NCI-H1092 treated with DMSO at 0.1 percent for 48 hours (cell line): ENCODE measurements at places on chromosomes 5 and 9.

DNA sequence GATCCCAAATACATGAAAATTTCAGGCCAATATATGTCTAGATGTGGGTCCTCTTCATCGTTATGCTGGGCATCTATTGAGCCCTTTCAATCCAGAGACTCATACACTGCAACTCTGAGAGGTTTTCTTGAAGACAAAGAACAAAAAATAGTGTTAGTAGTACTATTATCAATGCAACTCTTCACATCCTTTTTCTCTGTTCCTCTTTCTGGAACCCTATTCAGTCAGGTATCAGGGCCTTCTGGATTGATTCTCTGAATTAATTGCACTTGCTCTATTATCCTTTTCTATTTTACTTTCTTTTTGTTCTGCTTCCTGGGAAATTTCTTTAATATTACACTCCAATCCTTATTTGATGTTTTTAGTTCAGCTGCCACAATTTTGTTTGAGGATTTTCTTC, 18.5 kb upstream of the FAM120A start:
- no peak for DNase-seq

GRCh38 chr5:107639990-107640389, 30.7 kb downstream of the EFNA5 start:
- DNase-seq, result no peak

DNA sequence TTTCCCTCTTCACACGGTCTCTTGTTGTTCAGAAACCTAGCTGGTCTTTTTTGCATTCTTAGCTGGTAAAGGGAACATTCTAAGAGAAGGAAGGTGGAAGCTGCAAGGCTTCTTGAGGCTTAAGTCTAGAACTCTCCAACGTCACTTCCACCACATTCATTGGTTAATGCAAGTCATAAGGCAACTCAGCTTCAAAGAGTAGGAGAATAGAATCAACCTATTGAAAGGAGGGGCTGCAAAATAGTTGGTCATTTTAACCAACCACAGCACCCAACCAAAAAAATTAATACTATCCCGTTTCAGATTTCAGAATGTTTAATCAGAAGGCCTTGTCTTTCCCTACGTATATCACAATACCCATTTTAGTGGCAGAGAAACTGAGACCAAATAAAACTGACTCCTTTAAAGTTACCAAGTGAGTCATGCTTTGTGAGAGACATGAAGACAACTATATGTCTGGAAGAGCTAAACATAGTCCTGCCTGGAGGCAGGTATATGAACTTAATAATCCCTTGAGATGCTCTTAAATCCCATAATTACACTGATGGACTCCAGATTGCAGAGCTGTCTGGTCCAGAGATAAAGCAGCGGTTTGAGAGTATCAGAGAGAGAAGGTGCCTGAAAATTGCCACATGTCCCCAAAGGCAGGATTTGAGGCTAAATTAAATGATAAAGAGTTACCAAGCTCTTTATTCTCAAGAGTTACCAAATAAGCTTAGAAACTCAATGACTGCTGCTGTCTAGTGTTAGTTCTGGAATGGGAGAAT, 14.4 kb downstream of the DOCK8 start:
- DNase-seq, result no peak

- no peak for DNase-seq
These were observed 91.8 kb downstream of the RAB3C start for GRCh38 chr5:58674711-58675110.

DNA sequence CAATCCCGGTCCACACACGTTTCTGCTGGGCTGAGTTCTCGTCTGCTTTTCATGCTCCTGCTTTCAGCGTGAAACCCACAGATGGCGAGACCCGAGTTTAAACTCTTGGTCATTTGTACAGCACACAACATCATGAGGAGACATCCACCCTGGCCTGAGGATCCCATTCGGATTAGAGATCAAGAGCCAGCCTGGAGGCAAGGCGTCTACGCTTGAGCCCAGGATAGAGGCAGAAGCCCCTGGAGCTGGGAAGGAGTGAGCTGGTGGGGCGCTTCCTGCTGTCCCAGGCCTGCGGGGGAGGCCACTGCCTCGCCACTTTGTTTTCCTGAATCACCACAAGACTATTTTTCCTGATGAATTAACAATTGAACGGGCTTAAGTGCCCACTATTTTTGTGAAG, 281.9 kb upstream of the IRX4 start:
- no peak for DNase-seq

- no peak for DNase-seq
These were observed 10.3 kb upstream of the CARD19 start for GRCh38 chr9:93085676-93086075.

- DNase-seq, result no peak
These were observed 28.8 kb downstream of the ADAMTSL2 start for GRCh38 chr9:133563291-133563796.

GRCh38 chr5:168176251-168176650, 115.2 kb upstream of the WWC1 start:
- DNase-seq, result no peak

GRCh38 chr9:28234894-28235277, 661.6 kb upstream of the C9orf72 start:
- DNase-seq, result no peak

- no peak for DNase-seq
These were observed 11.4 kb downstream of the ZBTB5 start for GRCh38 chr9:37453827-37454226.

GRCh38 chr9:84655447-84655846, 14.1 kb upstream of the NTRK2 start:
- no peak for DNase-seq

GRCh38 chr5:89283728-89284493, 400.9 kb upstream of the MEF2C start:
- DNase-seq, result no peak

GRCh38 chr5:146909255-146910068, 30.9 kb upstream of the PPP2R2B start:
- DNase-seq, result no peak

DNA sequence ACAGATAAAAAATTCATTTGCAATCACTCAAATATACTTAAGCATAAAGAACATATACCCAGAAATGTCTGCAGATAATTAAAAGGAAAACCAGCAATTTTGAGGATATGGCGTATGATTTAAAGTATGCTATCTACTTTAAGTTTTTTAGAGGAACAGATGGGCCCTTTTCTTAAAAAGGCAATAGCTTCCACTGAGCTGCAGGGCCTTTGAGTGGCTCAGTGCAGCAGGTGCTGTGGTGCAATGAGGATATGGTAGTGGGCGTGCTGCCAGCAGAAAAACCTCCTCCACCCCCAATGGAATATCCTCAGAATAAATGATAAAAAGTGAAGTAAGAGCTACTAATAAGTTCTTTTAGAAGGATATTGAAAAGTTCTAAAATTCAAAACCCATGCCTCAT, 814.5 kb downstream of the MTRR start:
- peak; percentile 71 for DNase-seq

DNA sequence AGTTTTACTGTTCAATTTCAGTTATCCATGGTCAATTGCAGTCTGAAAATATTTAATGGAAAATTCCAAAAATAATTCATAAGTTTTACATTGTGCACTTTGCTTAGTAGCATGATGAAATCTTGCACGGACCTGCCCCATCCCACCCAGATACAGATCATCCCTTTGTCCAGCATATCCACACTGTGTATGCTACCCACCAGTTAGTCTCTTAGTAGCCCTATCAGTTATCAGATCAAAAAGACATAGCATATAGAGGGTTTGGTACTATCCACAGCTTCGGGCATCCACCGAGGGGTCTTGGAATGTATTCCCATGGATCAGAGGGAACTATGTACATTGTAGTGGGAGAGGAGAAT, 97.7 kb downstream of the SLC44A1 start:
- DNase-seq, result no peak

DNA sequence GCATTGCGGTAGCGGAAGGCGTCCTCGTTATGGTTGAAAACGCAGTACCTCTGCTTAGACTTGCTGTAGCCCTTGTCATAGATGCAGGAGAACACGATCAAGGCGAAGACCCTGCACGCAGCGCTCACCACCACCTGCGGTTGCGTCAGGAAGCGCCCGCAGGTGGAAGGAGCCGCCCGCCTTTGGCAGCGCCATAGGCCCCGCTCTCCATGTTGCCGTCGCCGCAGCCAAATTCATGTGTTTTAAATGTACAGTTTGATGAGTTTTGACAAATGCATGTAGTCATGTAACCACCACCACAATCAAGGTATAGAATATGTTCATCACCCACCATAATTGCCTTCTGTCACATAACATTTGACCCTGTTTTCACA, 84.9 kb upstream of the CEP78 start:
- DNase-seq, result no peak

GRCh38 chr5:91794856-91795548, 411.9 kb upstream of the ARRDC3 start:
- no peak for DNase-seq

GRCh38 chr9:81156381-81156780, 533.0 kb downstream of the TLE1 start:
- no peak for DNase-seq

DNA sequence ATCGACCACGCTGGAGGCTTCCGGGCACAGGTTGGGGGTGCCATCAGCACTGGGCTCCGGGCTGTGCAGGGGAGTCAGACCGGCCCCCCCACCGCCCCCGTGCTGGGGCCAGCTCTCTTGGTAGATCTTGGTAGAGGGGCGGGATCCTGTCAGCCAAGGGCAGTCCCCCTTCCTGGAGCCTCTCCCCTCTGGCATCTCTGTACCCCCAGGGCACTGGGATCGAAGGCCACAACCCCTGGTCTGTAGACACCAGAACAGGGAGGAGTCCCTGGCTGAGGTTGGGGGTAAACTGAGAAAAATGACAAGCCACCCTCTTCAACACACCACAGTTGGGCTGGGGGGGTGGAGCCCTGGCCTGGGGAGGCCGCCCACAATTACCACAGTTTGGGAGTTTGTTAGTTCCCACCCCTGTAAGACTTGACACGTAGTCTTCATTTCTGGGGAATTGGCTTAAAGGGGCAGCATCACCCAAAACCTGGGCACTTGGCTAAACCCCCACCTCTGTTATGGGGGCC, 882 bp downstream of the CERCAM start:
- DNase-seq, result no peak

- DNase-seq, result no peak
These were observed 377.7 kb upstream of the SMARCA2 start for GRCh38 chr9:1637401-1637800.

DNA sequence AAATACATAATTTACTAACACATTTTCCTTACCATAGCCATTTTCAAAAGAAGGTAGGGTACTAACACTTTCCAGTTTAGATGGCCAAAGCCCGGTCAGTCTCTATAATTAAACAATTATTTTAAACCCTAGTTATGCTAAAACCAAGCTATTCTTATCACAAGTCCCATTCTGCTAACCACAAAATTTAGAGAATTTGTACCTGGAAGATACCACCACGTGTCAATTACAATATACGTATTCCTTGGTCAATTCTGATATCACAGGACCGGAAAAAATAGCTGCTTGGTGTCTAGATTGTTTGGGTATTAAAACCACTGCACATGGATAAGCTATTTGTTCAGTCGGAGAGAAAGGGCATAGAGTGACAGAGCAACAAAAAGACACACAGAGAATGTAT, 18.9 kb upstream of the SKP1 start:
- no peak for DNase-seq

- DNase-seq, result no peak
These were observed 1.2 kb upstream of the PAPPA start for GRCh38 chr9:116152390-116152789.

DNA sequence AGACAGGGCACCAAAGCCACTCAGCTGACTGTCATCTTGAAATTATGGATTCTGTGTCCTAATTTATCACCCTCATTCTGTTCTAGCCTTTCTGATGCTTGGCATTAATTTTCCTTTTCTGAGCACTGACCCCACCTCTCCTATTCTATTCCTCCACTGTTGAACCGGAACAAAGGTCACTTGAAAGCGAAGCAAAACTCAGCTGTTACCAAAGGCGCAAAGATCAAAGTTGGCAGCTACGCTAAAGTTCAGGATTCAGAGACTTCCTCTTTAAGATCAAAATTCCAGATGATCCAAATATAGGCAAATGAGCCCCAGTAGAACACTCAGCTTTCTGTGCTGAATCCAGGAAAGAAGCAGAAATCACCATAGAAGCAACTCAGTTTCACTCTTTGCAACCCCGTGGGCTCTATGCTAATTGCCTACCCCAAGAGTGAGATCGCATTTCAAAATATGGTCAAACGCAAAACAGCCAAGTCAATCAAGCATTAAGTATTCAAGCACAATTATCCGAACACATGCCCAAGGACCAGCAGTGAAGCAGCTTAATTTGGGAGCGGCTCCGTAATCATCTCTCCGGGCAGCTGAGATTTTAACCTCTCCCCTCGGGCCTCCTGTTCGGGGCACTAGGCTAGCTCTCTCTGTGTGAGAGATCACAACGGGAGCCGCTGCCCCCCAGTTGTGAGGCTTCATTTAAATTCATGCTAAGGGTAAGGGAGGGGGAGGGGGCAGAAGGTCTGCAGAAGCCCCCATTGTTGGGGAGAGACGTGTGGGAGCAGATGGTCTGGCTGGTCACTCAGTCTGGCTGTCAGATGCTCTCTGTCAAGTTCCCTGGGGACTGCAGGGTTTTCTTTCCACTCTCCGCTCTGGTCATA, 288.6 kb downstream of the ELAVL2 start:
- no peak for DNase-seq

GRCh38 chr9:117458066-117458465, 43.2 kb upstream of the ASTN2 start:
- DNase-seq, result no peak

DNA sequence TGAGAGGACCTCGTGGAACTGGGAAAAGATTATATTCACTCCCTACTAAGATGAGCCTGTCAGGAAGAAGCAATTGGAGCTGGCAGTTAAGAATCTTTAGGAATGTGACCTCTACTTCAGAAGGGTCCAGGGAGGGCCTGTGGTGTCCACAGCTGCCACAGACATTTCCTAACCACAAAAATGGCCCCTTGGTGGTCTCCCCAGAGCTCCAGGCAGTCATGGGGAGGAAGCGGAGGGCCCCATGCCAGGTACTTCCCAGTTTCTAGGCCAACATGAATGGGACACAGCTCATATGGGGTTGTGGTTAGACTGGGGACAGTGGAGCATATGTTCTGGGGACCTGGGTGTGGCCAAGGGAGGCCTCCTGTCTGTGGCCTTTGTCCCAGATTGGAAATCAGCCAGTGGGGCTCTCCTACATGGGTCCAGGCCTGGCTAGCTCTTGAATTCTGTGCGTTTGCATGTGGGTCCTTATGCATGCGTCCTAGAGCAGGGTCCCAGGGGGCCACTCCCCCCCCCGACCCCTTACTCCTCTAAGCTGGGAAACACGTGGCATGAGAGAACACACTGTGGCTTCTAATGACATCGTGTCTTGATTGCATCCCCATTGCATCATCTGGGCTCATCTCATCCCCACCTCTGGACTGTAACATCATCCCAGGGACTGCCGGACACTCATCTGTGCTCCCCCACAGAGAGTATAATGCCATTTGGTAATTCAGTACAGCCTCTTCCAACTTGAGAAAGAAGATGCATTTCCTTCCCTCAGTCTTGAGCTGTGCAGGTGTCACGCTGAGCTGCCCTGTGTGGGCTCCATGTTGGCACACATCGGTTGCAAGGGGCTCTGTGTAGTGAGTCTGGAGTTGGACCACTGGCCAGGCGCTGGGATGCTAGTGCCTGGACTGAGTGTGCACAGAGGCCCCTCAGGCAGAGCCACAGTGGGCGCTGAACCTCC, 31.3 kb downstream of the IRF1 start:
- no peak for DNase-seq

GRCh38 chr9:125551781-125552180, 155.2 kb downstream of the MAPKAP1 start:
- no peak for DNase-seq
